ENCODE measurements at places on chromosomes 3 and 15.

DNA sequence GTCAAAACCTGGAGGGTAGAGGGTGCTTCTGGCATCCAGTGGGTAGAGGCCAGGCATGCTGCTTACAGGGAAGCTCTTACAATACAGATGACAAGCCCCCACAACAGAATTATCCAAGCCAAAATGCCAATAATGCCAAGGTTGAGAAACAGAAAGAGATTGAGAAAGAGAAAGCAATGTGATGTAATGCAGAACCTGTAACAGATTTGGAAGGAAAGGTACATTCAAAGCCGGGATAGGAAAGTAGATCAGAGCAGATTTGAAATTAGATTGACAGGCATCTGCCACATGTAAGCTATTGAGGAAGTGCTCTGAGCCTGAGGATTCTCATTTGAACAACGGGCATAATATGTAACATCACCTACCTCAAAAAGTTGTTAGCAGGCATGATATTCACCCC, 157.9 kb downstream of the FHIT start:
- DNase-seq: no peak

- DNase-seq: no peak
Observed at GRCh38 chr3:131568460-131568859, 65.7 kb upstream of the MRPL3 start.

GRCh38 chr3:136835089-136835812, 16.3 kb downstream of the SLC35G2 start:
- no peak for DNase-seq

GRCh38 chr3:71726146-71726545, 944 bp upstream of the EIF4E3 start:
- no peak for DNase-seq

DNA sequence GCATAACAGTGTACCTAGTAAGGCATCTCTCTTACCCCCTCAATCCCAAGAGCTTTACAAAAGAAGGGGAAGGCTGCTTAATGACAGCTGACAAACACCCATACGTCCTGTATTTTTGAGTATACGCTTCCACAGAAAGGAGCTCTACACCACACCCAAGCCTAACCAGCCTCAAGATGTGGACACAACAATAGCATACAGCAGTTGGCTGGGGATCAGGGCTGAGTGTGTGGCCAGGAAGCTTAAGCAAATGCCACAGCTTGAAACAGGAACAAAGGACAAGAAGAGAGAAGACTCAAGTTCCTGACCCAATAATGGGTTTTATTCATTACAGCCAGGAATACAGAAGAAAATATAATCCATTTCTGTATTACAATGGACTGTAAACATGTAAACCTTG, 6.9 kb downstream of the HEXA start:
- no peak for DNase-seq

DNA sequence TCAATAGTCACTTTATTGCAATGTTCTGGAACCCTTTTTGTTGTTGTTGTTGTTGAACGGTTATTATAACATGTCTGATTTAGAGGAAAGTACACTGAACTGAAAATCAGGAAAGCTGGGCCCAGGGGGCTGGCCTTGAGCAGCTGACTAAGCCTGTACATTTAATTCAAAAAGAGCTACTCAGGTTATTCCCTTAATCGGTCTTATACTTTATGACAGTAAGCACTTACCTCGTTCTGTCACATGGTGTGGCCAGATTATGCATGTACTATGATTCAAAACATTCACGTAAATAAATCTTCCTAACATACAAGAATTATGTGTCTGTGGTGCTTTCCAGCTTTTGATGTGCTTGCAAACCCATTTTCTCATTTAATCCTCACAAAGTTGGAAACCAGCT, 382.5 kb upstream of the TPRG1 start:
- DNase-seq: no peak

GRCh38 chr15:41838400-41838897, at the start of gene PLA2G4B:
Gene PLA2G4B, plus strand, starts transcription at chr15:41838847. Its CDS starts 67 bp downstream, at chr15:41838914.
- no peak for DNase-seq

GRCh38 chr3:118226206-118226605, 808.4 kb downstream of the IGSF11 start:
- no peak for DNase-seq

DNA sequence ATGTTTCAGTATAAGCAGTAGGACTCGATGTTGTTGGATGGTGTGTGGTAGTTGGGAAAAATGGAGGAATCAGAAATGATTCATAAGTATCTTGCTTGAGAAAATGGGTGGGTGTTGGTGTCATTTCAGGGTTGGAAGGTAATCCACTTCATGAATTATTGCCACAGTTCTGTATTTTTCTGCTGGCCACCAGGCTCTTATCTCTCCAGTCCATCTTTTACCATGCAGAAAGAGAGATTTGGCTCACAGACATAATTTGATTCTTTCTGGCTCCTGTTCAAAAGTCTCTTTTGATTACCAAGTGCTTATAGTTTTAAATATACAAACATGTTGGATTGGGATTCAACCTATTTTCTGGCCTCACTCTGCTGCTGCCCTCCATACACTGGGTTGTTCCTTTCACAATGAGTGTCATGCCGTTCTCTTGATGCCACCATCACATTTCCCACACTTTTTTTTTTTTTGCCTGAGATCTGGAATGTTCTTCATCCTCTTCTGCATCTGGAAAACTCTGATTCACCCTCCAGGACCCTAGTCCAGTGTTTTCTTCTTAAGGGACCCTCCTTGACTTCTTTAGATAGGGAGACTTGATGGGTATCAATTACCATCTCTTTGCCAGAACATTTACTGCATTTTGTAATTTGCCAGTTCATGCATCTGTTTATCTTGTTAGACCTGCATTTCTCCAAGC, 69.4 kb upstream of the GAP43 start:
- peak; percentile 12 for DNase-seq

DNA sequence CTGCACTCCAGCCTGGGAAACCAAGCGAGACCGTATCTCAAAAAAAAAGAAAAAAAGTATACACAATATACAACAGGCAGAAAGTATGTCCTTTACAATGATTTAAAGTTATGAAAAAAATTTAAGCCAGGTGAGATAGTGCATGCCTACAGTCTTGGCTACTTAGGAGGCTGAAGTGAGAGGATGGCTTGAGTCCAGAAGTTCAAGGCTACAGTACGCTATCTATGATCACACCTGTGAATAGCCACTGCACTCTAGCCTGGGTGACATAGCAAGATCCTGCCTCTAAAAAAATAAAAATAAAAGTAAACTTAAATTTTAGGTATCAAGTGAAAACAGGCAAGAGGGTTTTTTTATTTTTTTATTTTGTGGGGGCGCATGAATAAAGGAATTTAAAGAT, 3.1 kb upstream of the KNSTRN start:
- DNase-seq: no peak

DNA sequence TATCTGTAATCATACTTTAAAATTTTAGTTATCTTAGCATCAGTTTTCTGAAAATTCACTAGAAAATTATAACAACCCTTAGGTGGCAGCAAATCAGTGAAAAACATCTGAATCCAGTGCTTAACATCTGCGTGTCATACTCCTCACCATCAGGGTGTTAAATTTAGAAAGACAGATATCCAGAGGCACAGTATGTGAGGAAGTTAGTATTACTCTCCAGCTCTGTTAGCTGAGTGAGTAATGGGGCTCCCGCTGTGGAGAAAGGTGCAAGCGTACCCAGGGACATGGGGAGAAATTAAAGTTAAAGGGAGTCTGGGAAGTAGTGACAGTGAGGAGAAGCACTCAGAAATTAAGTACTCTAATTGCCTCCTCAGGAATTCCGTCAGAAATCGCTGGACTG, 50.9 kb downstream of the CEP63 start:
- DNase-seq: no peak

- peak; percentile 1 for DNase-seq
Observed at GRCh38 chr15:98085003-98085639, 124.6 kb downstream of the ARRDC4 start.

GRCh38 chr15:92955706-92956105, 55.6 kb downstream of the CHD2 start:
- no peak for DNase-seq

- DNase-seq: no peak
Observed at GRCh38 chr3:23258110-23258509, 55.0 kb downstream of the UBE2E2 start.

- DNase-seq: no peak
Observed at GRCh38 chr15:69955240-69955894, 142.3 kb downstream of the TLE3 start.

GRCh38 chr3:194730365-194730764, 44.7 kb downstream of the FAM43A start:
- peak; percentile 94 for DNase-seq

- DNase-seq: peak; percentile 28
Observed at GRCh38 chr3:141738891-141739363, 829 bp downstream of the RNF7 start.

GRCh38 chr15:81000144-81000623, 539 bp upstream of the TLNRD1 start:
- DNase-seq: no peak

- DNase-seq: no peak
Observed at GRCh38 chr3:158573714-158574113, 2.7 kb downstream of the MLF1 start.

DNA sequence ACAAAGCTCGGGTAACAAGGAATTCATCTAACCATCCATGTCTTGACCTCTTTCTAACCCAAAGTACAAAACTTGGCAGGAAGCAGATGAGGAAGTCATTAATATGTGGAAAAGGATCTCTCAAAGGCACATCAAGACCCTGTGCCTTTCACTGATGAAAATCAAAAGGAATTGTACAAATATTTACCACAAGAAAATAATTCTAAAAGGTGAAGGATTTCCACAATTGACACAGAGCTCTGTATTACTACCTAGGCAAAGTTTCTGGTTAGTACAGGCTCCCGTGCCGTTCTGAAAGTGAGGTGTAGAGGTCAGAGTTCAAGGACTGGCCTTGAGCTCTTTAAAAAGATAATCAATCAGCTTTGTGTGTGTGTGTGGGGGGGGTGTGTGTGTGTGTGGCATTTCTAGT, 239.7 kb upstream of the ICE2 start:
- no peak for DNase-seq

DNA sequence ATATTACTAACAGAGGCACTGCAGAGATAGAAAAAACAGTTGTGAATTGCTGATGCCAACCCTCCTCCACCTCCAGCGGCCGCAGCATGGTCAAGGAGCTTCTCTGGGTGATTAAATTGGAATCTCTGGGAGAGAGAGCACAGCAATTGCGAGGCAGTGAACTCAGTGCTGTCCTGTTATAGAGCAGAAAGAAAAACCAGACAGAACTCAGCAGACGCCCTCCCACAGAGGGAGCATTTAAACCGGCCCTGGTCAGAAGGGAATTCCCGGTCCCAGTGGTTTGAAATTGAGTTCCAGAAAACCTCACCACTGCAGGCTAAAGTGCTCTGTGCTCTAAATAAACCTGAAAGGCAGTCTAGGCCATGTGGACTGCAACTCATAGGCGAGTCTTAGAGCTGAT, 175.4 kb downstream of the SQOR start:
- no peak for DNase-seq

DNA sequence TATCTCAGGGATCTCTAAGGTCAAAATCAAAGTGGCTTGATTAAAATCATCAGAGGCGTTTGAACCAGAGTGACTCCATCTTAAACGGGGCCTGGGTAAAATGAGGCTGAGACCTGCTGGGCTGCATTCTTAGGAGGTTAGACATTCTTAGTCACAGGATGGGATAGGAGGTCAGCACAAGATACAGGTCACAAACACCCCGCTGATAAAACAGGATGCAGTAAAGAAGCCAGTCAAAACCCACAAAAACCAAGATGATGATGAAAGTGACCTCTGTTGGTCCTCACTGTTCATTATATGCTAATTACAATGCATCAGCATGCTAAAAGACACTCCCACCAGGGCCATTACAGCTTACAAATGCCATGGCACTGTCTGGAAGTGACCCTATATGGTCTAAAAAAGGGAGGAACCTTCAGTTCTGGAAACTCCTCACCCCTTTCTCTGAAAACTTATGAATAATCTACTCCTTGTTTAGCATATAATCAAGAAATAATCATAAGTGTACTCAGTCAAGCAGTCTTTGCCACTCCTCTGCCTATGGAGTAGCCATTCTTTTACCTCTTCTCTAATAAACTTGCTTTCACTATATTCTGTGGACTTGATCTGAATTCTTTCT, 143.3 kb upstream of the SLCO3A1 start:
- DNase-seq: no peak

DNA sequence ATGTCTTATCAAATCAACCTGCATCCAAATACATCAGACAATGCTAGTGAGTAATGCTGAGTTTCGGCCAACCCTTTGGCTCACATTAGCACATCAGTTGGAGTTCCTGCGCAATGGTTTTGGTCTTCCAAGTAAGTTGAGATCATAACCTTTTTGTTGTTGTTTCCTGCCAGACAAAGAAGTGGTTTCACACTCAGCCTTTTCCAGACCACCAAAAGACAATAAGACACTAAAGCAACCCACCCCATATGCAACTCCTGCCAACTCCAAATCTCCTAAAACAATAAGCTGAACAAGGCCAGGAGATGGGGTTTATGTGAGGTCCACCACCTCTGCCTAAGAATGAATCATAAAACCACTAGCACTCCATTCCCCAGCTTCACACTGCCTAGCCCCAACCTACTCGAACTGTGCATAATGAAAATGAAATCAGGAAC, 177.0 kb downstream of the ERC2 start:
- DNase-seq: no peak

GRCh38 chr3:185282696-185283373, 29.0 kb upstream of the EHHADH start:
- peak; percentile 100 for DNase-seq

- DNase-seq: no peak
Observed at GRCh38 chr3:64438812-64439211, 213.5 kb upstream of the PRICKLE2 start.

DNA sequence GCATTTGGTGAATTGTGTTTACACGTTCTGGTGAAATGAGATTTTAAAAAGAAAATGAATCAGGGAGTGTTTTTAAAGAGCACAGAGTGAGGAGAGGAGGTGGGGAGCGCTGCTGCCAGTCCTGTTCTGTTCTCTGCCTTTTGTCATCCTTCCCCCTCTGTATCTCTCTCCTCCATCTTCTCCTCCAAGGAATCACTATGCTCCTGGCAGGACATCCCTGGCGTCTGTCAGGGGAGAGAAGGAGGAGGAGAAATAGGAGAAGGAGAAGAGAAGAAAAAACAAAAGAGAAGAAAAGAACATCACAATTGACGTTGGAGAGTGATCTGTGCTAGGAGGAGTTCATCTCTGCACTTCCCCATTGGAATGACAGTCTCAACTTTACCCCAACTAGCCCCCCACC, 627.6 kb upstream of the TBL1XR1 start:
- no peak for DNase-seq

Data from NCI-H1105 (cell line).